Activated CD8-positive, alpha-beta memory T cell treated with anti-CD3 and anti-CD28 coated beads, Interleukin-2, amount 10 ng/mL, durations not matched to agents 7 days and 5 days (primary cell): ENCODE measurements at places on chromosomes 5 and 9.

- H3K4me3 ChIP-seq: no peak overlapping the region
- no peaks in the 10 kb centered on the region for H3K4me1 ChIP-seq
Measured at GRCh38 chr5:78076351-78076750, 218.1 kb downstream of the AP3B1 start.

- no peaks in the 10 kb centered on the region for H3K27me3 ChIP-seq
- H3K4me1 ChIP-seq: no peaks in the 10 kb centered on the region
- no peak for DNase-seq
Measured at GRCh38 chr5:160054047-160054446, 45.1 kb downstream of the TTC1 start.

- no peaks in the 10 kb centered on the region for H3K4me1 ChIP-seq
- no peak for DNase-seq
- no peak overlapping the region for H3K4me3 ChIP-seq
- no peak overlapping the region for H3K27ac ChIP-seq
- H3K36me3 ChIP-seq: no peaks in the 10 kb centered on the region
Measured at GRCh38 chr5:98527846-98528245, 245.6 kb upstream of the RGMB start.

GRCh38 chr9:91066856-91067255 is 265.2 kb downstream of the SYK start:
- peaks cover 16% of the 10 kb centered on the region for H3K4me1 ChIP-seq
- no peaks in the 10 kb centered on the region for H3K27me3 ChIP-seq
- H3K27ac ChIP-seq: no peak overlapping the region
- H3K4me3 ChIP-seq: no peak overlapping the region
- peaks cover 25% of the 10 kb centered on the region for H3K36me3 ChIP-seq

- H3K27me3 ChIP-seq: no peaks in the 10 kb centered on the region
- no peaks in the 10 kb centered on the region for H3K4me1 ChIP-seq
- H3K4me3 ChIP-seq: no peak overlapping the region
- DNase-seq: no peak
- no peaks in the 10 kb centered on the region for H3K36me3 ChIP-seq
- H3K27ac ChIP-seq: no peak overlapping the region
Measured at GRCh38 chr5:52139888-52140615, 647.7 kb upstream of the ITGA1 start.

- no peak overlapping the region for H3K4me3 ChIP-seq
- no peak overlapping the region for H3K27ac ChIP-seq
Measured at GRCh38 chr5:106171708-106172107, 1499.0 kb downstream of the EFNA5 start.

DNA sequence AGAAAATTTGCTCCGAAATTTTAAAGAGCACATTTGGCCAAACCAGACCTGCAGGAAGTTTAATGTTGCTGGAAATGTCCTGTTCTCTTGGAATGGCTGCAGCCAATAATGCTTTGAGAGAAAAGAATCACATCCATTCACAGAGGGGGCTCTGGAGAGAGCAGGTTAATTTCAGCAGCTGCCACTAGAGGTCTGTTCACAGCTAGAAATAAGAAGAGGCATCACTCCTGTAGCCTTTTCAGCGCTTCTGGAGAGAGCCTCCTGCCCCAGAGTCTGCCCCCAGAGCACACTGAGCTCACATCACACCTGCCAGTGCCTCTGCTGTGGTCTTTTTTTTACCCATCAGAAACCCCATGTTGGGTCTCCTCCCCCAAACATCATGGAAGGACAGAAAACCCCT is 124.8 kb upstream of the RAD23B start:
- DNase-seq: no peak
- H3K4me1 ChIP-seq: no peaks in the 10 kb centered on the region
- H3K36me3 ChIP-seq: no peaks in the 10 kb centered on the region
- H3K4me3 ChIP-seq: no peak overlapping the region
- peaks cover 16% of the 10 kb centered on the region for H3K27me3 ChIP-seq

GRCh38 chr5:142327111-142327842 is 2.5 kb upstream of the SPRY4 start:
- no peak overlapping the region for H3K27ac ChIP-seq
- no peak overlapping the region for H3K4me3 ChIP-seq
- peaks cover 56% of the 10 kb centered on the region for H3K27me3 ChIP-seq
- no peak for DNase-seq
- H3K36me3 ChIP-seq: no peaks in the 10 kb centered on the region

DNA sequence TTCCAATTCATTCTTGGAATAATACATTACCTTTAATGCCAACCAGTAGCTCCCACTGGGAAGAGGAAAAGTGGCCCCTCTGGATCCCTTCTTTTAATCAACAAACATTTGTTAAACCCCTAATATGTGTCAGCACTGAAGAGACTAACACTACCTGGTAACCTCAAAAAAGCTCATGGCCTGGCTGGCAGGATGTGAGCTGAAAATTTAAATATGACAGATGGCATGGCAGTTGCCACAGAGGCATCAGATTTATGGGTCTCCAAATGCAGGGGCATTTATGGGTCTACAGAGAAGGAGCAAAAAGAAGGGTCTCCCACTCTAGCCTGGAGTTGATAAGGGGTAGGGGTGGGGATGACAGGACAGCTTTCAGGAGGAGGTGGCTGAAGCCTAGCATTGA is 12.5 kb downstream of the DNAH5 start:
- no peaks in the 10 kb centered on the region for H3K27me3 ChIP-seq
- H3K4me3 ChIP-seq: no peak overlapping the region
- no peaks in the 10 kb centered on the region for H3K4me1 ChIP-seq
- H3K36me3 ChIP-seq: no peaks in the 10 kb centered on the region
- DNase-seq: no peak

DNA sequence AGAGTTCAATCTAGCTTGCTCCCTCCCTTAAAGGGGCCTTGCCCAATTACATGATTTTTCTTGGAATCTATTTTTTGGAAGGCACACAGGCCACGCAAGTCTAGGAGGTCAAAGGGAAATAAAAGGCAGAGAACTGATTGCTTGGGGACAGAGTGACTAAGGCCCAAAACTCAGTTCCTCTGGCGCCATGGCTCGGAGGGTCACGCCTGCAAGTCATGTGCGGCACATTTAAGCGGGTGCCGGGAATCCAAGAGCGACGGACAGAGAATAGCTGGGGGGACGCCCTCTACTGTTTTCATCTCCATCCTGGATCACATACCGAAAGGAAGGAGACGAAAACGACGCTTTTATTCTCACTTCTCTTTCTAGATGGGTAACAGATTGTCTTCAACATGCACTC is 78.6 kb downstream of the FREM1 start:
- H3K27me3 ChIP-seq: no peaks in the 10 kb centered on the region
- H3K36me3 ChIP-seq: no peaks in the 10 kb centered on the region
- no peak overlapping the region for H3K4me3 ChIP-seq
- H3K27ac ChIP-seq: no peak overlapping the region
- DNase-seq: no peak
- H3K4me1 ChIP-seq: no peaks in the 10 kb centered on the region

DNA sequence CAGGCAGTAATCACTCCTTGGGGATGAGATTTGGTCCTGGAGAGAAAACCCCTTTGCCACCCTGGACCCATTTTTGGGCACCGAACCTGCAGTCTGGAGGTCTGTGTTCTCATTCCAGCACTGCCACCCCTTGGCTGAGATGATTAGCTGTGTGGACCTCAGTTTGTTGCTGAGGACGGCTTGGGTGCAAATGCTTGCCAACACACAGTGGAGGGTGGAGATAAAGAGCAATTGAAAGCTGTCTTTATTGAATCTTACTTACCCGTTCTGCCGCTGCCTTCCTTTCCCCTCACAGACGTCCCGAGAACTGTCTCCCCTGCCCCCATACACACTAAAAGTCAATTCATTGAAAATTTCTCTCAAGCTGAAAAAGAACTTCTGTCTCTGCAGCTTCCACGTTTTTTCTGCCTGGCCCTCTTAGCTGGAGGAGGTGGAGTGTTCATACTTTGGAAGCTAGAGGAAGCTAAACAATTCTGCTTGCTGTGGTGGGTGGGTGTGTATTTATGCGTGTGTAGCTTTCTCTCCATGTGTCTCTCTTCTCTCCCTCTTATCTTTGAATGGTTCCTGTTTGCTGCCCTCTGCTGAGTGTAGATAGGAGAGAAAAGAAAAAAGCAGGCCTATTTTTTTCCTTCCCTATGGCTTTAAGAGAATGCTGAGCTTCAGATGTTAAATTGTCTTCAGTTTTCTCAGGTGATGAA is 6.6 kb downstream of the GALNT10 start:
- H3K27me3 ChIP-seq: no peaks in the 10 kb centered on the region
- H3K4me3 ChIP-seq: no peak overlapping the region
- no peak for DNase-seq
- H3K27ac ChIP-seq: peak overlapping the region; percentile 91
- peaks cover 68% of the 10 kb centered on the region for H3K4me1 ChIP-seq

GRCh38 chr9:86351880-86352279 is 2.3 kb downstream of the TUT7 start:
- peaks cover 36% of the 10 kb centered on the region for H3K4me1 ChIP-seq
- peak overlapping the region; percentile 100 for H3K4me3 ChIP-seq
- H3K27me3 ChIP-seq: no peaks in the 10 kb centered on the region
- peaks cover 38% of the 10 kb centered on the region for H3K36me3 ChIP-seq
- peak overlapping the region; percentile 82 for H3K27ac ChIP-seq

DNA sequence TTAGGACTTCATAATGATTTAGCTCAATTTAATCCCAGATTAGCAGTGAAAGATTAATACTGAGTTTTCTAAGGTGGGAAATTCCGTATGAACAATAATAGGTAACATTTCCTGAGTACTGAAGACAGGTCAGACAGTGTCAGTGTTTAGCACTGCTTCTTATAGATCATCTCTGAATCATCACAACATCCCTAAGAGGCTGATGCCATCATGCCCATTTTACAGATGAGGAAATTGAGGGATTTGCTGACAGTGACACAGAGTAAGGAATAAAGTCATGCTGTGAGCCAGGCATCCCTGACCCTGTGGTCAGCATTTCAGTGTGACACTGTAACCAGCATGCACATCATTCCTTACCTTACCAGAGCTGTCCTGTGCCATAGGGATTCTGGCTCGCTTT is 44.5 kb downstream of the DAPK1 start:
- DNase-seq: no peak
- no peaks in the 10 kb centered on the region for H3K36me3 ChIP-seq
- H3K27ac ChIP-seq: no peak overlapping the region
- H3K4me3 ChIP-seq: no peak overlapping the region
- no peaks in the 10 kb centered on the region for H3K27me3 ChIP-seq

DNA sequence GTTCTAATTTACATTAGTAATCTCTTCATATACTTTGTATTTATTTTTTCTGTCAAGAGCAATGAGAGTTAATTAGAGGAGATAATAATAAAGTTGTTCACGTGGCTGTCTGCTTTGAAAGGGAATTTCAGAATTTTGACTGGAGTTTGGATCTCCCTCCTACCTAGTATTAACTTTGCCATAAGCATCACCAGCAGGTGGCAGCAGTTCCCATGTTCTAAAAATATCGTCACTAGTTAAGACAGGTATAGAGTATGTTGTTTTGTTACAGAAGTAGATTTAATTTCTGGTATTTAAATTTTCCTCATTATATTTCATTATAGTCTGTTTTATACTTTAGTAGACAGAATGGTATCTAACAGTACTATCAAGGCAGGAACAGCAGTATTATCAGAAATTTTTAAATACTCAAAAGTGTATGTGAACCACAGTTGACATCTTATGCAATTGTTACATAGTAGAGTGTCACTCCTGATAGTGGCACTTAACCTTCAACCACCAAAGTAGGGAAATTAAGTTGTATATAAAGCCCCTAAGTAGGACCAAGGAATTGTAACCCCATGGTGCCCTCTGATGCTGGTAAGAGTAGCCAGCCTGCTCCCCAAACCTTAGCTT is 20.4 kb downstream of the GNPDA1 start:
- H3K27ac ChIP-seq: no peak overlapping the region
- DNase-seq: peak; percentile 84
- no peaks in the 10 kb centered on the region for H3K4me1 ChIP-seq
- peaks cover 24% of the 10 kb centered on the region for H3K36me3 ChIP-seq

- peaks cover 77% of the 10 kb centered on the region for H3K4me1 ChIP-seq
- no peaks in the 10 kb centered on the region for H3K27me3 ChIP-seq
- DNase-seq: peak; percentile 49
Measured at GRCh38 chr5:157269165-157269671, 3.3 kb downstream of the CYFIP2 start.

DNA sequence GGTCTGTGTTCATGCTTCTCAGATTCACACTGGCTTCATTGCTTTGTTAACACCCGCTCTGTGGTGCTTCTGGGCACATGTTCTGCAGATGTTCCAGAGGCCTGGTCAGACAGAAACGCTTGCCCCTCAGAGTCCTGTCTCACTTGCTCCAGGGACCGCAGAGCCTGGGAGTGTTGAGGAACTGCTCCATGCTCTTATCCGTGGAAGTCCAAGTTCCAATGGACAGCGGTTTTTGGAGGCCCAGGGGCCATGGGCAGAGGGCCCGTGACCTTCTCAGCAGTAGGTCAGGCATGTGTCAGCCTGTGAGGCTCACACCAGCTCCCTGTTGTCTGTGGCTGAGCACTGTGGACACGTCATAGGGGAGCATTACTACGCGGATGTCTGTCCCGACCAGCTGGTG is 364.7 kb upstream of the IRX1 start:
- no peaks in the 10 kb centered on the region for H3K27me3 ChIP-seq
- H3K36me3 ChIP-seq: no peaks in the 10 kb centered on the region
- no peak overlapping the region for H3K4me3 ChIP-seq
- DNase-seq: no peak
- H3K27ac ChIP-seq: no peak overlapping the region
- H3K4me1 ChIP-seq: no peaks in the 10 kb centered on the region

DNA sequence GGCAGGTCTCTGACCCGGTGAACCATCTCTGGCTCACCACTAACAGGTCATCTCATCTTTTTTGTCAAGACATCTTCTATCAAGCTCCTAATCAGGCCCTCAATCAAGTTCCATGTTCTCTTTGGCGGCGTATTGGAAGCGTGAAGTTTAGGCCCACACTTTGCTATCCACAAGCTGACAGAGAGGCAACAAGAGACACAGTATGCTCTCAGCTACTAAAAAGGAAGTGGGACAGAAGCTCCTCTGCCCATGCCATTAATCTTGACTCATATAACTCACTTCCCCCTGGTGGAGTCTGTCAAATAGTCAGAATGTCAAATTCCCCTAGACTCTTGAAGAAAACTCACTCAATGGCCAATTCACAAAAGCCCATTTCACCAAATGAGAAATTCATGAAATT is 77.6 kb upstream of the TMC1 start:
- peaks cover 41% of the 10 kb centered on the region for H3K4me1 ChIP-seq
- peaks cover 12% of the 10 kb centered on the region for H3K36me3 ChIP-seq
- no peaks in the 10 kb centered on the region for H3K27me3 ChIP-seq
- peak overlapping the region; percentile 14 for H3K4me3 ChIP-seq

GRCh38 chr5:10701567-10702039 is 59.4 kb downstream of the DAP start:
- H3K4me3 ChIP-seq: no peak overlapping the region
- no peaks in the 10 kb centered on the region for H3K27me3 ChIP-seq
- H3K36me3 ChIP-seq: no peaks in the 10 kb centered on the region
- peaks cover 31% of the 10 kb centered on the region for H3K4me1 ChIP-seq

DNA sequence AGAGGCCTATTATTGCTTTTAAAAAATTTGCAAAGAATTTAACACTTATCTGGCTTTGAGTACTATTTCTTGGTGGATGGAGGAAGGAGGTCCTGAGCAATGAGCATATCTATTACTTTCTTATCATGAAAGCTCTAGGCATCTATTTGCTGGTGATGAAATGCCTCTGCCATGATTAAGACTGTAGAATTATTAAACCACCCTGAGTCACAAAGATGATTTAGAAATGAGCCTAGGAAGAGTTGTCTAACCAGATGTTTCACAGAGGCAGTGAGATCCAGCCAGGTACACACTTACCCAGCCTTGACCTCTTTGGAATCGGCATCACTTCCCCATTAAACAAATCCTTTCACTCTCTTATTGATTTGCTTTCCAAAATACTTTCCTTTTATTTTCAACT is 304.4 kb upstream of the KIF2A start:
- H3K27ac ChIP-seq: no peak overlapping the region
- DNase-seq: no peak
- no peaks in the 10 kb centered on the region for H3K4me1 ChIP-seq
- H3K4me3 ChIP-seq: no peak overlapping the region
- no peaks in the 10 kb centered on the region for H3K27me3 ChIP-seq
